ENCODE measurements at places on chromosomes 7 and 10. TPM values are rescaled to one million over a fixed set of nuclear protein-coding genes. Genes with fewer than 3 reads are reported as not detected.

GIMAP4 gene
- total RNA-seq: 6.2 TPM

SERPINE1 gene
- 5.8 TPM for total RNA-seq

CRPPA gene
- total RNA-seq: 3.7 TPM

TIAL1 gene
- 71.0 TPM for total RNA-seq

NYAP1 gene
- total RNA-seq: 27.3 TPM

NACAD gene
- 6.9 TPM for total RNA-seq

ANLN gene
- 17.3 TPM for total RNA-seq

CACNB2 gene
- total RNA-seq: 1.4 TPM

All from testis (tissue), 5 donors.